ENCODE measurements at places on chromosomes 1 and 21.

GRCh38 chr21:14589855-14590563 is 43.9 kb upstream of the SAMSN1 start:
- DNase-seq, result no peak

DNA sequence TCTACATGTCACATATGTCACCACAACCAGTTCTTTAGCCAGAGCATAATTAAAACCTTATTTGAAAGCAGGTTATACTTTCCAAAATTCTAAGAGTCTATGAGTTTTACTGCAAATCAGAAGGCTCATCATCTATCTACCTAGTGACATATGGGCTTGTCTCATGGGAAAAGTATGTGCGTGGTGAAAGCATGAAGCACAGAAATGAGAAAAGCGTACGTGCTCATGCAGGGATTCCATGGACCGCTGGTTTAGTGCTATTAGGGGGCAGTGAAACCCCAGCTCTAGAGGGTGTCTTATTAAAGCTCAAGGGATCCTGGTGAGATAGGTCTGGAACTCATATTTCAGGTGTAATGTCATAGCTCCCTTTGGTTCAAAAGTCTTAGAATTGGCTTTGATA is 50.2 kb downstream of the FAM163A start:
- DNase-seq, result no peak

DNA sequence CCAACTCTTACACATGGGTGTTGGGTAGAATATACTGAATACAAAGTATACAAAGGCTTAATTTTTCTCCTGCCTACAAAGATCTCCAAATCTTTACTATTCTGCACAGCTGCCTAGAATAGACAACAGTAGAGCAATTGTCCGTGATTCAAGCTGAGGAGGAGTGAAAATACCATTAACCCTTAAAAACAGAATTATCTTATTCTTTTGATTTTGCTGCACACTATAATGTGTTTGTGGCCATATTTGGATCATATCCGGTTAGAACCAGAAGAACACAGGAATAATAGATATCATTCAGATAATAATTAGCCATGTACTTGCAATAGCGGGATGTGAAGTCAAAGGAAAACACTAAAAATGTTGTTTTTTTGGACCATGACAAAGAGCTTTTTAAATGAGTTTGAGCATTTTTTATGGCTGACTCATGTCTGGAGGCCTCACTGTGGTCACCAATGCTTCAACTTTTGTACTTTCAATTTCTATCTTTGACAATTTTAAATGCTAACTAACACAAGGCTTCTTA is 197.6 kb upstream of the FOXD3 start:
- DNase-seq, result peak; percentile 92

DNA sequence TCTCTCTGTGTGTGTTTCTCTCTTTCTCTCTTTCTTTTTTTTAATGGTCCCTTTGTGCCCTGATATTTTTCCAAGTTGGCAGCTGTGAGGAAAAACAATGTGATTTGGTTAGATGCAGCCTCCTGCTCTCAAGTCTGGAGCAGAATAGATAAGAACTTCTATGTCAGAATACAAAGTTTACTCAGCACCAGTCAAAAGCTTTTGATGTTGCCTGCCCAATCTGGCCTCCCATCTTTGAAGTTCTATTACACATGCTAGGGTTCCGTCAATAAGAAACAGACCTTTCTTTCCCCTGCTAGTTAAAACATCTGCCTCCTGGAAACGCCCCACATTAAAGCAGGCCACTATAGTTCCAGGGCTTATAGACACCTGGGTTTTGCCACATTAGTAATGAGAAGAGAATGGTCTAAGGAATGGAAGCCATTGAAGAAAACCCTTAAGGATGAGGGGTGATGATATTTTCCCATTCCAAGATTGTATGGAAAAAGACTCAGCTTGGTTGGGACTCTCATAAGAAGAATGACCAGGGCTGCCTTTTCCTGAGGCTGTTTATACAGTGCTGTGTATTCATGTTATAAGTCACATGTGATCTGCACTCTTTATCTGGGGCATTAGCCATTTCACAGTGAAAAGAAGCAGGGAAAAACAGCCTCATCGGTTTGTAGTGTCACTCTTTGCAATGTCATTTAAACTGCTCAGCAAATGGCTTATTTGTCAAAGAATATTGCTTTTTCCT is 414.7 kb upstream of the PROX1 start:
- no peak for DNase-seq

GRCh38 chr21:27380303-27380702 is 413.4 kb upstream of the ADAMTS5 start:
- DNase-seq, result no peak

DNA sequence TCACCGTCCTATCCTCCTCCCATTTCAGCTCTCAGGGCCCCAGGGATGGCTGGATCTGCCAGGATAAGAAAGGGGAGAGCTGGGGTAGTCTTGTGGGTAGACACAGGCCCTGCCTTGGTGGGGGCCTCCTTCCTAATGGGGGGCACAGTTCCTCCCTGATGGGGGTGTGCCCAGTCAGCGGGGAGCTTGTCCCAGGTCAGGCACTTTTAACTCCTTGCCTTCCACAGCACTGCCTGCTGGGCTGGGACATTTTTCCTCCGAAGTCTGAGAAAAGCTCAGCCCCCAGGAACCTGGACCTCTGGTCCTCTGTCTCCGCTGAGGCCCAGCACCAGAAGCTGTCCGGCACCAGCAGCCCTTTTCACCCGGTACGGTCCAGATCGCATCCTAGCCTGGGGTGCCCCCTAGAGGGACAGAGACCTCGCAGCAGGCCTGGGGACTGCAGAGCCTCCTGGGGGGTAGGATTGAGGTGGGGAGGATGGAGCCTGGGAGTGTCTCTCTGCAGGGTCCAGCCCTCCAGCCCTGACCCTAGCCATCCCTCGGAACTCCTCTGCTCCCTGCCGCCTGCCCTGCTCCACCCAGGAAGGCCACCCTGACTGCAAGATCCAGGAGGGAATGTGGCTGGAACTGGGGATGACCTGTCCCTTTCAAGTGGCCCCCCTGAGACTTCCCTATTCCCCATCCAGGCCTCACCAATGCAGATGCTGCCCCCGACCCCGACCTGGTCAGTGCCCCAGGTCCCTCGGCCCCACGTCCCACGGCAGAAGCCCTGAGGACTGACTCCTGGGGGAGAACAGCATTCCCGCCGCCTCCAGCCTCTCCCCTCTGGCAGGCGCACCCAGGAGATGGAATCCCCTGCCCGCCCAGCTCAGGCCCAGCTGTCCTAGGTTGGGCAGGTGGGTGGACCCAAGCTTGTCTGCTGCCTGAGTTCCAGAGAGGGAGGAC is 12.0 kb downstream of the MIIP start:
- DNase-seq, result peak; percentile 56

DNA sequence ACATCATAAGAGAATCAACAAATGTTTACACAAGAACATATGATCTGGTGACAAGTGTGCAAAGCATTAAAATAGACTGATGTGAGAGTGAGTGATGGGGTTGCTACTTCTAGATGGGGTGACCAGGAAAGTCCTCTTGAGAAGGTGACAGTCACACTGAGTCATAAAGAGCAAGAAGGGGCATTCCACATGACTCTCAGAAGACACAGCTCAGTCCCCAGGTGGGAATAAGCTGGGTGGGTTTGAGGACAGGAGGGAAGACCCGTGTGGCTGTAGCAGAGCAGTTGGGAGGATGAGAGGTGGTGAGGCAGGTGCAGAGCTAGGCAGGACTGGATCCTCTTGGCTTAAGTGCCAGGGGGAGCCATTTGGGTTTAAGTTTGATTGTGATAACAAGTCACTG is 53.1 kb downstream of the TNR start:
- DNase-seq, result no peak

DNA sequence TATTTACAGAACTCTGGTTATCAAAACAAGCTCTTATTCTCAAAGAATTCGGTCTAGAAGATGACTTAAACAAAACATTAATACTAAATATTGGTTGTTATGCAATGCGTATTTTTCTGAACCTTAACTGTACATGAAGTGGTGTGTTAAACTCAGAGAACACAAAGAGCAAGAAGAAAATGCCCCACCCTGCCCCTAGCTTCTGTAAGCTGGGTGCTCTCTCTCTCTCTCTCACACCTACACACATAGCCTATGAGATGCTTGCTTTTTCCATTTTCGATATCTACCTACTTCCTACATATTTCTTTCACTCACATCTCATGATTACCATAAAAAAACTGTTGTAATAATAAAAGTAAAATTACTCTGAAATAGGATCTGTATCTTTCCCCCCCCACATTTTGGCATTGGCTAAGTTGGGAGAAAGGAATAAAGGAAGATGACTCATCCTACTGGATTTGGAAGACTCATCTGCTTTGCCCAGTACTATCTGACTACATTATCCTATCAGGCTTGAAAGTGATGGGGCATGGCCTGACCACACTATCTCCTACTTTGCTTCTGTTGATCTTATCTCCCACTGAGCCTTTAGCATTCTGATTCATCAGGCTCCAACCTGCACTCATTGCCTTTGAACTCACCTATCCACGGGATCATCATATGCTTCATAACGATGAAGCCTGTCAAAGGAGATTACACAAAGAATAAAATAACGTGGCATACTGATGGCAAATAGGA is 2.9 kb downstream of the CRYZ start:
- peak; percentile 36 for DNase-seq

DNA sequence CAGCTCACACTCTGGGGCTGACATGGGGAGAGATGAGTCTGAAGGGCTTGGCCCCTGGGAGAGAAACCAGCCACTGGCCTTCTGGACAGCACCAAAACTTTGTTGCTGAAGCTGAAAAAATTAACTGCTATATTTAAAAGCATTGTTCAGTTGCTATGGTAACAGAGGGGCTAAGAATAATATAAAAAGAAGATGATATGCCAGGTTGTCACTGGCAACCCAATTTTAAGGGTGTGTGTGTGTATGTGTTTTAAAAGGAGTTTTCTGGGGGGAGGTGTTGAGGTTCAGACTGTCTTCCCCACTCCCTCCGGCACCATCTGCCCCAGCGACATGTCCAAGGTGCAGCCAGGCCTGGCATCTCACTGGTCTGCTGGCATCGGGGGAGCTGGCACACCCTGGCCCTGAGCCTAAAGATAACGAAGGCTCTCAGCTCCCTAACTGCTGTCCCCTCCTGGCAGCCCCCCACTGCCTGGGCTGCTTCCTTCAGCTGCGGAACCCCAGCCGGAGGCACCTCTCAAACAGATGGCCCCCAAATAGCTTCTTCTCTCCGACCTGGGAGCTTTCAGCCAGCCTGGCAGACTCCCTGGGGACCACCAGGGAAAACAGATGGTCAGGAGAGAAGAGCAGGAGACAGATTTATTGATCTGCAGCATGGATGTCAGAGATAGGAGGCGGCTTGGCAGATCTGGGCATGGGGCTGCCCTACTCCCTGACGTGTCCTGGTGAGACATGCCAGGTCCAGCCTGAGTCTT is 203.9 kb downstream of the HIVEP3 start:
- no peak for DNase-seq

GRCh38 chr1:21283524-21283923 is 6.7 kb downstream of the ECE1 start:
- no peak for DNase-seq

DNA sequence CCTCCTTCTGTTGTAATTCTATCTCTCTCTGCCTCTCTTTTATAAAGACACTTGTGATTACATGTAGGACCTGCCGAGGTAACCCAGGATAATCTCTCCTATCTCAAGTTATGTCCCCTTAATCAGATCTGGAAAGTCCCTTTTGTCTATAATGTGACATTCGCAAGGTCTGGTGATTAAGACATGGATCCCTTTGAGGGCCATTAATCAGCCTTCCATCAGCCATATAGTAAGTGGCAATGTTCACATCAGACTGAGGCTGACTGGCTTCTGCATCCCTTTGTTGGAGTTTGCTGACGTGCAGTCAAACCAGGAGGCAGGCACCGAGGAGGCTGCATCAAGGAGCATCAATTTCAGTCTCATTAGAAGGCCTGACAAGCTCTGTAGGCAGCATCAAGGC is 209.6 kb downstream of the BACH1 start:
- DNase-seq, result no peak

DNA sequence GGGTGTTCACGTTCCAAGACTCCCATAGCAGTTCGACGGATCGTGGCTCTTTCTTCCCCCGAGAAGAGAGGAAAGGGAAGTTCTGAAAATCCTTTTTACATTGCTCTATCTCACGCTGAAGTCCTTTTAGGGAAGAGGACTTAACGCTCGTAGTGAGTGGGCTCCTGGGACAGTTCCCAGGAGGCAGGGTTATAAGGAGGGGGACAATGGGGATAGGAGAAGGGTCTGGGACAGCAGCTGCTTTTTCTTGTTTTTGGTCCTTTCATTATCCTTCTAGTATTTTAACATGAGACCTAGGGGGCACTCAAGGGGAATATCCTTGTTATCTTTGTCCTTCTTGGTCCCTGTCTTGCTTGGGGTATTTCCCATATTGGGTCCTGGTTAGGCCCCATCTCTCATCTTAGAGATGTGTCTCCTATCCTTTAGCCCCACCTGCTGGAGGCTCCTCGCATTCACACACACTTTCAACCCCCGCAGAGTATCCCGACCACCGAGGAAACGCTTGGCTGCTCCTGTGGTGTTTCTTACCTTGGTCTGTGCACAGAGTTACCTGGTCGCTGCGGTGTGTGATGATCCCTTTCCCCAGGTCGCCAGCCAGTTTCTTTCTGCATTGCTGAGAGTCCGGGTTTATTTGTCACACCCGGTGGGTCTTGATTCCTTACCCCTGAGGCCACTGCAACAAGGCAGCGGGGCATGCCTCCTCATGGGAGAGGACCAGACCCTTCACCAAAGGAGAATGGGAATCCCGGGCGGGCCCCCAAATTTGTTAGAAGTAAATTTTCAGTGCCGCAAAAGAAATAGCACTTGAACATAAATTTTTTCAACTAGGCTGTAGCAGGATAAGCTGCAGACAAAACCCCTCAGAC is 29.7 kb downstream of the SCCPDH start:
- DNase-seq, result peak; percentile 77

DNA sequence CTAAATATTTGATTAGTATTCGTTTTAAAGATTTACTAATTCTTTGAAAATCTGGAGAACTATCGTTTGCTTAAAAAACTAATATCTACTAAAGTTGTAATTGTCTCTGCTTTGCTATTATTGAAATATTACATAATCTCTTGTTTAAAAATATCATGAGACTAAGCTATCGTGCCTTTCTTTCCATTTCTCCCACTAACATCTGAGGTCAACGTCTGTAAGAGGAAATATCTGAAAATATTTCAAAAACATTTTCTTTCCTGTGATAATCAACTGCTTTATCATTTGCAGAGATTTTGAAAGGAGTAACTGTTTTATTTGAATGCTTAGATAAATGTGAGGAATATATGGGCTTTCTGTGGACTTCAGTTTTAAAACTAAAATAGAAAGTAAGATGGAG is 694.1 kb downstream of the USP25 start:
- DNase-seq, result peak; percentile 34

DNA sequence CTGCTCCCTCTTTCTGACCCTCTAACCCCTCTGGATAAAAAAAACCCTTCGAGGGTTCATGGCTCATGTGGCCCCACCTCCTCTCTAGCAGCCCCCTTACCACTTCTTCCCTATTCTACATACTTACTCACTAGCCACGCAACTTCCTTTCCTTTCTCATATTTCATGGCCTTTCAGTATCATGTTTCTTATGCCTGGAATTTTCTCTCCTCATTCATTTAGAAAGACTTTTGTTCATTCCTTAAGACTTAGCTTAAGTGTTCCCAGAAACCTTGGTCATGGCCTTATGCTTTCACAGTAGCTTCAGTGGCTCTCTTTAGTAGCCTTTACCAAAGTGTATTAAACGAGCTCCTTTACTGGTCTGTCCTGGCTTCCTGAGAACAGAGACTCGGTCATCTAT is 6.1 kb downstream of the ACP6 start:
- DNase-seq, result no peak

GRCh38 chr1:211739671-211740411 is 64.4 kb upstream of the NEK2 start:
- DNase-seq, result no peak
